ENCODE measurements at places on chromosomes 3 and 15.

DNA sequence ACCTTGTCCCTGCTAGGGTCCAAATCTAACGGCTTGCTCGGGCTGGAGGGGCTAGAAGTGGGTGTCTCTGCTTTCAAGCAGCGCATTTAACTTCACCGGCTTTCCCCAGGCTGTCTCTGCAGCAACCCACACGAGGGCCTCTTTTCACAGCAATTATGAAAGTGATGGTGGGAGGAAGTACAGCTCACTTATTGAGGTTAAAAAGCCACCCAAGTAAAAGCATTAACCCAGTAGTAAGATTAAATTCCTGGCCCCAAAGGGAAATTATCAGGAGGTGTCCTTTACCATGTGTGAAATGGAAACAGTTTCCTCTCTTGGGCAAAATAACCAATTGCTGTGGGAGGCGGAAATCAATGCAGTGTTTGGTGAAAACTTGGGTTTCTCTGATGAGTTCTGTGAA is 41.1 kb downstream of the NGRN start:
- DNase-seq, result no peak

DNA sequence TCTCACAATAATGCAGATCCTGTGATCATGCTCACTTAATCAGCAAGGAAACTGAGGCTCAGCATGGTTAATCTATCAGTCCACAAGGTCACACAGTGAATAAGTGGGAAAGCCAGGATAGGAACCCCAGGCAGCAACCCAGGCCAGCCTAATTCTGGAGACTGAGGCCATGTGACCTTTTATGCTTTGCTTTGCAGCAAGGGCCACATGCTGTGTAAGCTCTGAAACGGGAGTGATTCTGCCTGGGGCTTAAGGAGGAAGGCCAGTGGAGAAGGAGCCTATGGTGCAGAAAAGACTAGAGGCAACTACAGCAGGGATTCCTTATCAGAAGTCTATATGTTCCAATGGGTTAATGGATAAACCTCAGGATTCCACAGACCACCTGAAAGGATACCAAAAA is 157.6 kb upstream of the PPP2R3A start:
- DNase-seq, result no peak

DNA sequence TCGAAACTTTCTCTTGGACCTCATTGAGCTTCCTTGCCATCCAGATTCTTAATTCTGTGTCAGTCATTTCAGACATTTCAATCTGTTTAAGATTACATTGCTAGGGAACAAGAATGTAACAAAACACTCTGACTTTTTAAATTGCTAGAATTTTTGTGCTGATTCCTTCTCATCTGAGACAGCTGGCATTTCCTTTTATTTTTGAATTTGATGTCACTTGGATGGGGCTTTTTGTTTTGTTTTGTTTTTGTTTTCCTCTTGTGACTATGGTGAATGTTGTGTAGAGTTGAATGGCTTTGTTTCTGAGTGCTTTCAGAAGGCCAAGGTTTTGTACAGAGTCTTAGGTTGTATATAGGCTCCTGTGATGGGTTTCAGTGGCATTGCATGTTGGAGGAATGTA is 1129.3 kb downstream of the NAALADL2 start:
- peak; percentile 50 for DNase-seq

- DNase-seq, result no peak
These were observed 433.8 kb upstream of the SUCLG2 start for GRCh38 chr3:68088216-68088615.

GRCh38 chr15:73035221-73035620 is 17.0 kb upstream of the NEO1 start:
- no peak for DNase-seq

DNA sequence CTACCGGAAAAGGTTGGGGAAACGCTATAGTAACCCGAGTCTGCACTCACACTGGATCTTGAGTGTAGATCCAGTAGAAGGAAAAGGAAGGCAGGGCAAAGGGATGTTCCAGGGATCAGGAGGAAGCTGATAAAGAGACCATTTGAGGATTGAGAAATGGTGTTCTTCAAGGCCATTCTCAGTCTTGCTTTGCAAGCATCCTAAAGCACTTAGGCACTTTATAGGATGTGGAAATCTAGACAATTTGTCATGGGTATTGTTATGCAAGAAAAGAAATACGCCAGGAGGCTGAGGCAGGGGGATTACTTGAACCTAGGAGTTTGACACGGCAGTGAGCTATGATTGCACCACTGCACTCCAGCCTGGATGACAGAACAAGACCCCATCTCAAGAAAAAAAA is 13.2 kb upstream of the SCAMP5 start:
- peak; percentile 25 for DNase-seq

- DNase-seq, result no peak
These were observed 188.0 kb downstream of the KLHL25 start for GRCh38 chr15:85606738-85607137.

GRCh38 chr3:181561139-181562031 is 150.3 kb upstream of the SOX2 start:
- no peak for DNase-seq

DNA sequence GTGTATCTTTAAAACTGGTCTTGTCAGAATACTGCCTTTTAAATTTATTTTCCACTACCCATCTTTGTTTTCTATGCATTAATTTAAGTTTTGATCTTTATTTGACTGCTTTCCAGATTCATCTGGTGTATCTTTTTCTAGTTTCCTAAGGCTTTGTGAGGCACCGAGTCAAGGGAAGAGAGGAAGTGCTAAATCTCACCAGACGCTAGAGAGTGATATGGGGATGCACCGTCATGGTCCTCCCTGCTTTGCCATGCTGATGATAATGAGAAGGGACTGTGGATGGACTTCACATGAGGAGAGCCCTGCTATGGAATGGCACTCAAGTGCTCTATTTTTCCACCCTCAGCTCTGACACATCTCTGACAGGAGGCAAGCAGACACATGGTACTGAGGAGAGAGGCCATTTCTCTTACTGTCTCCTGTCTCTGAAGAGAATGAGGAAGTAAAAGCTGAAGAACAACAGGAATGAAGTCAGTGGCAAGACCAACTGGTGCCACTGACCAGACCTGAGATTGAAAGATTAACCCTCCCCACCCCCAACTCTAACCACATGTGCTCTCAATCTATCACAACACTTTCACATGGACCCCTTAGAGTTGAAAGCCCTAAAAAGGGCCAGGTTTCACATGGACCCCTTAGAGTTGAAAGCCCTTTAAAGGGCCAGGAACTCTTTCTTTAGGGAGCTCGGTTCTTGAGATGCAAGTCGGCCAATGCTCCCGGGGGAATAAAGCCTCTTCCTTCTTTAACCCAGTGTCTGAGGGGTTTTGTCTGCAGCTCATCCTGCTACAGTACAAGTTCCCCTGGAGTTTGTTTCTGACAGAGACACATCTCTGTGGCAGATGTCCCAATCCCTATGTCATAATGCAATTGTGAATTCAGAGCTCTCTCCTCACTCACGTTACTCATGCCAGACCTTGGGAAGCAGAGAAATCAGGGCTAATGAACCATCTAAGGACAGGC is at the start of gene IQCF2:
IQCF2 (plus strand) TSS at position 913 of the 963 bp plus-strand sequence. CDS start 52 bp downstream, outside the sequence.
- no peak for DNase-seq

DNA sequence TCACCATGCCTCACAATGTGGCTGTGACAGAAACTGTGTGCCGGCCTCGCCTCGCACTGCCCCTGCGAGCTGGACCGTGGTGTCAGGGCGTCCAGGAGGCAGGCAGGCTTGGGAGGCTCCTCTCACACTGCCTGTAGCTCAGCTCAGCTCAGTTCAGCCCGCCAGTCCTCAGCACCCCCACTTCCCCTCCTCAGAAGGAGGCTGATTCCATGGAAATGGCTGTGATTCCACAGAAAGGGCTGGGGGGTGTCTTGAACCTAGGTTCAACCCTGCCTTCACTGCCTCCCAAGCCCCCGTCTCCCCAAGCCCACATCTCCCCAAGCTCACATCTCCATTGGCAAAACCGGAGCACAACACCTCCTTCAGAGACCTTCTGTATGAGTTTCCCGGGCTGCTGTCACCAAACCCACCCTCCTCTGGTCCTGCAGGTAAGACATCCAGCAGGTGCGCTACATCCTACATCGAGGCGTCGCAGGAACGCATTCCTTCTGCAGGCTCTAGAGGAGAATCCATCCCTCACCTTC is 94.0 kb downstream of the OCA2 start:
- no peak for DNase-seq

- DNase-seq, result peak; percentile 65
These were observed 40.9 kb downstream of the CBLB start for GRCh38 chr3:105827959-105828358.

DNA sequence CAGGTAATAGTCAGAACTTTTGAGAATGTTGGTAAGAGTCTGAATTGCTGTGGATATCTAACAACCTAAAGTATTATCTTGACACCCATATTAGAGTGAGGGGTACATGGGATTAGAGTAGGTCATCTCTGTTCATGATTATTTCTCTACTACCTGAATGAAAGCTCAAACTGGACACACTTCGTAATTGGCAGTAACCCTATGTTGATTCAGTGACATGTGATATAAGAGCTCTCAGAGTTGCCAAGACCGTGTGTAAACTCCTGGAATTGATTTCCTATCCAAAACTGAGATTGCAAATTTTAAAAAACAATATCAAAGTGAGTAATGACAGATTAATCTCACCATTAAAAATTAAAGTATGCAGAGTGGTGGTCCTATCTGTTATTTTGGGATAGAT is 214.8 kb upstream of the ARHGEF26 start:
- DNase-seq, result no peak

- peak; percentile 79 for DNase-seq
These were observed 36.2 kb downstream of the BBS4 start for GRCh38 chr15:72722071-72722696.

DNA sequence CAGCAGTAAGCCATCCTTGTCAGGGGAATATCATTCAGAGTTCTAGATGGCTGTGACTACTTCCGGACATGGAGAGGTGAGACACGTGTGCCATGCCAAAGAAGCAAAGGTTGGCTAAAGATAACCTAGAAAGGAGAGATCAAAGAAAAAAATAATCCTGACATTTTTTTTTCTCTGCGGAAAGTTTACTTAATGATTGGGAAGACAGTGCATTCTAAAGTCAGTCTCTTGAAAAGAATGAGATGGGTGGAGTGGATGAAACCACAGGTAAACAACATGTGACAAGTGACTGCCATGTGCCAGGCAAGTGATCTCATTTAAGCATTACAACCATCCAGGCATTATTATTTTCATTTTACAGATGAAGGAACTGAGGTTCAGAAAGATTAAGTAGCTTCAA is 436.6 kb downstream of the SOX2 start:
- DNase-seq, result no peak

DNA sequence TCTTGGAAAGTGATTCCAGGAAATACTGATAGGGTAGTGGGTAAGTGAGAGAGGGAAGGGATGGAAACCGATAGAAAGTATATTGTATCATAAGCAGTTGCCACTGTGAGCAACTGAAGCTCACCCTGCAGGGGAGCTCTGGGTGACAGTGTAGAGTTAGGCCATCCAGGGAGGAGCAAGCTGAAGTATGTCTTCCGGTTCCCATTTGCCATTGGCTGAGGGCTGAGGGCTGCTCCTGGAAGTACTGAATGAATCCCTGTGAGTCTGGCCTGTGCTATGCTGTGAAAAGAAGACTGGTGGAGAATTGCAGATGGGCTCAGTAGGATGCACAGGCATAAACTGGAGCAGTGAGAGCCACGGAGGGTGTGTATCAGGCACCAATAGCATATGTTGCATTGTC is 348.3 kb downstream of the MFSD1 start:
- DNase-seq, result no peak

GRCh38 chr15:52109559-52110451 is 2.8 kb downstream of the BCL2L10 start:
- DNase-seq, result no peak

- no peak for DNase-seq
These were observed 56.7 kb upstream of the RNF7 start for GRCh38 chr3:141681390-141681780.

DNA sequence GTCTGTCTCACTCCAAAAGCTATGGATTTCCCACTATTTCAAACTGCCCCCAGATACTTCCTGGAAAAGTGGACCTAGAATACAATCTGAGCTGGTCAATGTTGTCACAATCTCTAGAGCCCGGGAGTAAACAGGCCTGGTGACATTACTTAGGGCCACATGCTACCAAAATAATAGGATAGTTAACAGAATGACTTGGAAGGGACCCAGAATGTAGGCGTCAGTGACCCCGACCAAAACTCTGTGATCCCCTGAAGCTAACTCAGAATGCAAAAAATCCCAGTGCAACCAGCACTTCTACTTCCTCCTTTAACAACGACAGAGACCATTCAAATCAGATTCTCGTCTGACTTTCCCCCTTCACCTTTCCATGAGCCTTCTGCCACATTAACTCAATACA is 51.5 kb upstream of the CDV3 start:
- DNase-seq, result no peak

DNA sequence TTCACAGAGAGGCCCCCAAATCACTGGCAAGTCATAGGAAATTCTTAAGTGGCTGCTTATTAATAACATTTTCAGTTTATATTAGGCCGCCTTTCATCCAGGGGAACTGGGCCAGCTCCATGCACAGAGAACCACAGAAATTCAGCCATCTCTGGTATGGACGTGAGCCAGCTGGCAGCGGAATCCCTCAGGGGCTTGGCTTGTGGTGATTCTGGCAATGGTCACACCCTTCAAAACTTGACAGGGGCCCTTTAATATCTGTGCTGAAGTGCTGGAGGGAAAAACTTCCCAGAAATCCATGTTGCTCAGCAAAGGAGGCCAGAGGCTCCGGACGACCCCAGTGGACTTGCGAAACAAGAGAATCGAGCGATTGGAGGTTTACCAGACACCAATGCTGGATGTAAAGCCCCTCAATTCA is 11.3 kb downstream of the PRICKLE2 start:
- peak; percentile 35 for DNase-seq

GRCh38 chr15:29539736-29540135 is 270.1 kb upstream of the NSMCE3 start:
- no peak for DNase-seq

DNA sequence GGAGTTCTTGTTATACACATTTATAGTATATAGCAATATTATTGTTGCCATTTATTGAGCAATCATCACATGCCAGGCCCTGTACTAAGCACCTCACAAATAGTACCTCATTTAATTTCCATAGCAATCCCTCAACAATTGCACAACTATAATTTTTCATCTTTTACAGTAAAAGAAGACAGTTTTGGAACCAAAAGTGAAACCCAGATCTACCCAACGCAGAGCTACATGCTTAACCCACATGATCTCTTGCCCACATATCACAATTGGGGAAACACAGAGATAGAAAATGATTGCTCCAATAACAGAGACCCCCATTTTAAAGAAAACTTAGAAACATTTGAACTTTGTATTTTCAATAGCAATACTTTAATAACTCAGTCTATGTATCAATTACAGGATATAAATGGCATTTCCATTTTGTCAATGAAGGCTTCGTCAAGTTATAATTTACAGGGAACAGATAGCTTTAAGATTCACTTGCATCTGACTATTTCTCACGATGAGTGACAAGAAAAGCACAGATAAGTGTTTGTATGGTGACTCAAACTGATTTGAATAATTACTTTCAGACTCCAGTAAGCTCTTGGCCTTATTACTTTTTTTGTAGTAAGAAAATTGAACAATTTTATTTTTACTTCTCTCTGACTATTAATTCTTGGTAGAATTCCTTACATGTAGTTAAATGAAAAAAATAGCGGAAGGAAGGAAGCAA is 38.7 kb upstream of the CCDC50 start:
- DNase-seq, result peak; percentile 43

GRCh38 chr15:88174571-88174970 is 82.0 kb downstream of the NTRK3 start:
- no peak for DNase-seq

Data from adipocyte (in vitro differentiated cells).